ENCODE measurements at places on chromosomes 4 and X.

GRCh38 chr4:76197971-76198410, 15.6 kb downstream of the SCARB2 start:
- DNase-seq = no peak

- DNase-seq = no peak
Observed at GRCh38 chrX:9919632-9920172, 47.5 kb upstream of the CLDN34 start.

DNA sequence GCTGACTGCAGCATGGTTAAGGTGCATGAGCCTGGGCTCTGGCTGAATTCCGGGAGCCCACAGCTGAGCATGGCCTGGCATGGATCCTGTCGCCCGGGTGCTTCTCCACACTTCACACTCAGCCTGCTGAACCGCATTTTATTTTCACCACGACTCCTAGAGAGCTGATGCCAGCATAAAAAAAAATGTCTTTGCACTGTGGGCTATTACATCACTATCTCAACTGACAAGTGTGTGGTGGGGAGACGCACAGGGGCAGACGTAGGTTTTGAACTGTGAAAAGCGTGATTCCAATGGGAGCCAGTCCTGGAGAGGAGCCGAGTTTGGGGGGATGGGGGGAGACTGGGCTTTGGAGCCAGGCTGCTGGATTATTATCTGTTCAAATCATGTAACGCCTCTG, 36.8 kb downstream of the BCOR start:
- no peak for DNase-seq

GRCh38 chr4:1090465-1091440, 22.6 kb downstream of the RNF212 start:
- no peak for DNase-seq
